Right cardiac atrium (tissue), 5 donors: ENCODE measurements at places on chromosomes 7 and 10. TPM values are rescaled to one million over a fixed set of nuclear protein-coding genes. Genes with fewer than 3 reads are reported as not detected.

GRCh38 chr7:154744256-154744860 lies 258.6 kb downstream of the PAXIP1 start:
- DNase-seq = no peak

Gene MUC12
- 0.63 TPM for polyA plus RNA-seq

- no peak for DNase-seq
These were observed 242.7 kb downstream of the FOXP2 start for GRCh38 chr7:114657279-114657678.

GRCh38 chr7:19621740-19622139 lies 87.1 kb downstream of the POLR1F start:
- no peak for DNase-seq

DNA sequence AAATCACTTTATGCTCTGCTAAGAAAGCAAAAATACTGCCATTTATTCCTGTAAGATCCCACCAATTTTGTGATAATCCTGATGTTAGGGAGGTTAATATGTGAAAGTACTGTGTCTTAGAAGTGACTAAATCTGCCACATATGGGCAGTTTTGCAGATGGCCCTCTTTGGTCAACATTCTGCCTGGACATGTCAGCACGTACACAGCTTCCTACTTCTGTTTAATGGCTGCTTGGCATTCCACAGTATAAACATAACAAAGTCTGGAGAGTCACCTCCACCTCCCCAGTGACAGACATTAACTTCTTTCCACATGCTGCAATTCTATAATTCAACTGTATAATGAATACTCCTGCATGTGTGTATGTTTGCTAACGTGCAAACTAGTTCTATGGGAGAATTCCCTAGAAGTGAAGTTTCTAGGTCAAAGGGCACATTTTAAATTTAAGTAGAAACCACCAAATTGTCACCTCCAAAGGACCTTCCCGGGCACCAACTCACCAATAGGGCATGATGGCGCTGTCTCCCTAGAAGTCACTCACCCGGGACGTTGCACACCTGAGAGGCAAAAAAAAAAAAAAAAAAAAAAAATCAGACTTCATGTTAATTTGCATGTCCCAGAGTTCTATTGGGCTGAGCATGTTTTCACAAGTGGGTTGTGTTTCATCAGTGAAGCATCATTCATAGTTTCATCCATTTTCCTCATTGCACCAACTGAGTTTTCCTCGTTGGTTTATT lies 38.9 kb downstream of the MKI67 start:
- no peak for DNase-seq

DNA sequence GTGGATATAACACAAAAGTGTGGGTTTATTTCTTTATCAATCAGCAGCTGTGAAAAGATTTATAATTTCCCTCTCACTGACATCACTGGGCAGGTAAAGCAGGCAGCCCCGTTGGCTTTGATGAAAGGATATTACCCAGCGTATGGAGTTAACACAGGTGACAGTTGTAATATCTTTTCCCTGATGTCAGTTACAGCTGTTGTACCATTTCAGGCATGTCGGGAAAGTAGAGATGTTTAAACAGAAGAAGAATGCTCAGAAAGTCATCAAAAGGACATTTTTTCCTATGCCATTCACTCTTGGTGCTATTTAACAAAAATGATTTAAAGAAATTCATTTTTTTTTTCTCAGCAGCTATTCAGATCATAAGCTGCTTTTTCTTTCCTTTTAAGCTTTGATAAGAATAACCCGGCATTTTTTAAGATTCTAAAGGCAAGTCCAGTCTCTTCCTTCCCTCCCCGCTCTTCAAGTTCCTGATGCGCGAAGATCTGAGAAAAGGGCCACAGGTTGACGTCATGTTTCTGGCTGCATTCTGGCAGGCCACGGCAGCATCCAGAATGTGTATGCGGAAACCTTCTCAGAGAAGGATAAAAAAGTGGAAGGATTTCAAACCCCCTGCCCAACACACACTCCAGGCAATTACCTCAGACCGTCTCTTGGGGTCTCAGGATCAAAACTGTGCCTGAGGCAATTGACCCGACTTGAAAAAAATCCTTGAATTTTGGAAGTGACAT lies 32.5 kb upstream of the ADAM12 start:
- no peak for DNase-seq

- no peak for DNase-seq
These were observed 74.6 kb upstream of the FRMD4A start for GRCh38 chr10:14405076-14406065.

- DNase-seq = no peak
These were observed 166.2 kb upstream of the ASAH2 start for GRCh38 chr10:50417486-50417885.

DNA sequence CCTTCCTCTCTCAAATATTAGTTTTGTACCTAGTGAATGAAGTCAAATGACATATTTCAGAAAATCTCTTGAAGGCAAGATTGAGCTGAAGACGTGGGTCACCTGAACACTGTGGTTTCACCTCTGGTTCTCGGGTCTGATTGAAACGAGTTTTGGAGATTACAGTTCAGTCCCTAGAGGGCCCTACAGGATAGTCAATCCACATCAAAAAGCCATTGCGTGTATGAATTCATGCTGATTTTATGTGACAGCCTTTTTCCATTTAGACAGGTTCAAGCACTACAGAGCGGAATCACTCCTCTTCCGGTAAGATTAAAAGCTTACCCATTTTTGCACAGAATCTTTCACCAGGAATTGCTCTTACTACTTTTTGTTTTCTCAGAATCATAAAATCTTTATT lies 62.2 kb downstream of the VIM start:
- no peak for DNase-seq

DNA sequence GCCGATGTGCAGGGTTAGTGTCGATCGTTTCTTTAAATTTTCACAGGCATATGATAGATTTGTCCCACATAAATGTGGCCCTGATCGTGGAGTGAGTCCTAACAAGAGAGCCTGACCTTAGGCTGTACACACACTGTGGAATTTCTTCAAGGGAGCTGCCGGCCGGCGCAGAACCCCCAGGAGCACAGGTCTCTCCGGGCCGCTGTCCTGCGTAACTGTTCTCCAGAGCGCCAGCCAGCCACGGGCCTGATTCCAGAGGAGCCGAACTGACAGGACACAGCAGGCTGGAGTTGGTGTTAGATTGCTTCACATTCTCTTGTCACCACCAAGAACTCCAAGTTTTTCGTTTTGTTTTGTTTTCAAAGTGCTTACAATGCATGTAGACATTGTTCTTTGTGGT lies 37.3 kb downstream of the SHH start:
- DNase-seq = peak; percentile 70

- DNase-seq = no peak
These were observed 21.9 kb downstream of the GRID1 start for GRCh38 chr10:86344714-86345161.

DNA sequence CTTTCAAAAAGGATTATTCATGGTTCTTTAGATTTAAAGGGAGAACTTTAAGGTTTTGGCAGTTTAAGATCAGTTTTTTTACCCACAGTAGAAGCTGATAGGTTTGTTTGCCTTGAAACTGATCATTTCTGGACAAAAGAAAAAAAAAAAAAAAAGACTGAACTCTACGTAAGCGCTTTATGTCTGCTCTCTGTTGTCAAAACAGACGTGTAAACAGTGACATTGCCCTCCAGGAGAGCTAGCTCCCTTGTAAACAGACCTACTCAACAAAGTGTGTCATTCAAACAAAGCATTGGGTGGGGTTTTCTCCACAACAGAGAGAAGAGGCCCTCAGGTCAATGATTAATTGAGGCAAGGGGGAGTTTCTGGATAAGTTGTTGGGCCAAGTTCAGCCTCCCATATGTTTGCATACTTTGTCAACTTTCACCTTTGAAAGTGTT lies 568.1 kb upstream of the LRRN3 start:
- DNase-seq = no peak

- no peak for DNase-seq
These were observed 29.8 kb downstream of the NPS start for GRCh38 chr10:127578961-127579305.

- no peak for DNase-seq
These were observed 33.8 kb downstream of the MAP3K8 start for GRCh38 chr10:30467651-30468338.

- DNase-seq = no peak
These were observed 100.8 kb downstream of the MKI67 start for GRCh38 chr10:128025437-128025836.

Gene ELMO1
- polyA plus RNA-seq = 11.8 TPM

DNA sequence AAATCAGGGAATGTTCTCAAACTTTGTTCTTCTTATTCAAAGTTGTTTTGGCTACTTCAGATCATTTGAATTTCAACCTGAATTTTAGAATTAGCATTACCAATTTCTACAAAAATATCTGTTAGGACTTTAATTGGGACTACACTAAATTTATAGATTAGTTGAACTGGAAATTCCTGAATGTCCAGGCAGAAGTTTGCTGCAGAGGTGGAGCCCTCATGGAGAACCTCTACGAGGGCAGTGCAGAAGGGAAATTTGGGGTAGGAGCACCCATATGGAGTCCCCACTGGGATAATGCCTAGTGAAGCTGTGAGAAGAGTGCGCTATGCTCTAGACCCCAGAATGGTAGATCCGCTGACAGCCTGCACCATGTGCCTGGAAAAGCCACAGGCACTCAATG lies 22.8 kb upstream of the AGMO start:
- no peak for DNase-seq

DNA sequence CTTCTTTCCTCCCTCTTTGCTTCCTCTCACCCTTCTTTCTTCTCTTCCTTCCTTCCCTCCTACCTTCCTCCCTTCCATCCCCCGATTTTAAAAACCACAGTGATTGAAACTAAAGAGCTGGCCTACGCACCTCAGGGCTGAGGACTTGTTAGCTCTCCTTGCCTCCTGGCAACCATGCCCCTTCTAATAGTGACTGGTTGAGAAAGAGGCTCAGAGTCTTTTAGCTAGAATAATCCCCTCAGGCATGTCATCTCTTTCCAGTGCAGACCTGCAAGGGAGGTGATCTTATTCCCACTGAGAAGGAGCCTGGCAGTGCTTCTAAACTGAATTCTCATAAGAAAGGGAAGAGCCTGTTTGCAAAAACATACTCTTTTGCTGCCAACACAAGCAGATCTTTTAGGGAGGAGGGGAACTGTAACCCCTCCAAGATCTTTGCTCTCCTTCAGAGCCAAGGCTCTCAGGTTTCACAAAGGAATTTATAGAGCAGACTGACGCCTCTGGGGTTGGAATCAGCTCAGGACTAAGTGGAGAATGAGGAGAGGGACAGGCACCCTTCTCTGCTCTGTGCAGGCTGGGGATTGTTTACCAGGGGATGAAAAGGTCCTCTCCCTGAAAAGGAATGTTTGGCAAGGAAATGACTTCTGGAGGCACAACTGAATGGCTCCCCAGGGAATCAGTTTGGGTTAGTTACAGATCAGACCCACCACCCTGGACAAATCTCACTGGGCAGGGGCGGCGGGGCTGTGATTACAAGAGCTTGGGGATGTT lies 9.4 kb upstream of the ANKRD1 start:
- peak; percentile 74 for DNase-seq

- peak; percentile 42 for DNase-seq
These were observed 267.7 kb downstream of the MAD1L1 start for GRCh38 chr7:1964913-1965578.

GRCh38 chr10:119129721-119130120 lies 25.8 kb downstream of the DENND10 start:
- no peak for DNase-seq

DNA sequence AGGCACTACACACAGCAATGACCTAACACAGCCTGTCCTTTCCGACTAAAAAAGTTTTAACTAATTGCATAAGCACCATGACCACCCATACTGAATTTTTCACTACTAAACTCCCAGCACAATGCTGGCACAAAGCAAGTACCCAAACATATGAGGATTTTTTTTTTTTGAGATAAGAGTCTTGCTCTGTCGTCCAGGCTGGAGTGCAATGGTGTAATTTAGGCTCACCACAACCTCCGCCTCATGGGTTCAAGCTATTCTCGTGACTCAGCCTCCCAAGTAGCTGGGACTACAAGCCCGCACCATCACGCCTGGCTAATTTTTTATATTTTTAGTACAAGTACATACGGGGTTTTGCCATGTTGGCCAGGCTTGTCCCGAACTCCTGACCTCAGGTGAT lies 5.1 kb downstream of the UBE2H start:
- DNase-seq = no peak

Gene FGL2
- 8.3 TPM for polyA plus RNA-seq

DNA sequence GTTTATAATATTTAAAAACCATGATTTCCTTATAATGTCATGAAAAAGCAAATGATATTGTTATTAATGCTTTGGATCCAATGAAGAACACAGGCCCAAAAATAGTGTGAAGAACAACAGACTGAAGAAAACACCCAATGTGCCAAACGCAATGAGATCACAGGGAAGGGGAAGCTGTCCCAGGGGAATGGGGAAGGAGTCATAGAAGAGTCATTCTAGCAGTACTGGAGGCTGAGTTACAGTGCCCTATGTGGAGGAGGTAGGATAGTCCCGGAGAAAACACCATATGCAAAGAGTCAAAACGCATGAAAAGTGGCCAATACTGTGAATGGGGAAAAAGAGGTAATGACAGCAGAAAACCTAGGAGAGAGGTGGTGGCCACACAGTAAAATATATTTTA lies 50.9 kb downstream of the TPK1 start:
- peak; percentile 33 for DNase-seq

Gene ODAD2
- polyA plus RNA-seq = 0.05 TPM

GRCh38 chr10:116753759-116754158 lies 11.4 kb upstream of the HSPA12A start:
- DNase-seq = no peak

DNA sequence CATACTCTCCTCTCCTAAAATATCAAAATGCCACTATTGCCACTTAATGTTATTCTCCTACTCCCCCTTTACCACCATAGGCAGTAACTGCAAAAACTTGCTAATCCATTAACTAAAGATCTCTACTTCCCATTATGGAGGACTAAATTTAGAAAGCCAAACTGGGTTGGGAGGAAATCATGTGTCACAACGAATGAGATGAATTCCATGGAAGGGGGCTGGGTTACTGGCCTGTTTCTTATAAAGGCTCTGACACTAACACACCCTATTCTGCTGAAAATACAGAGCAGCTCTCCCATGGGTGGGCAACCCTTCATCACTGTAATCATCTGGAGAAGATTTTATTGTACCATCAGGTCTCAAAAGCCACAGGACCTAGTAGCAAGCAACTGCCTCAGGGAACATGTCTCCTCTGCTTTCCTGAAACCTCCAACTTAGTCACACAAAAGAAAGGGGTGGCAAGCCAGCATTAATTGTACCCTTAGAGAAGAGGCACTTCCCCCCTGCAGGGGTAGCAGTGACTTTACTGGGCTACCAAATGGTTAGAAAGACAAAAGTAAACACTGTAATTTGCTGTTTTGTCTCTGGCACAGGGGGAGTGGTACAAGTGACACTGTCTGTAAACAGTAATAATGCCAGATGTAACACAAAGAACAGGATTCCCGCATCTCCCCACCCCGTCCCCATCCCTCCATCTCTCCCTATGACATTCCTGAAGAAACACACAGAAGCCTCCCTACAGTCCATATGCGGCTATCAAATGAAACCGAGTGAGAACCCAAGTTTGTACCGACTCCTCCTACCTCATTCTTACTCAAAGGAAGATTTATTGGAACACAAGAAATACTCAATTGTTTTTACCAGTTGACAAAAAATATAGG lies 81.6 kb downstream of the ARMH3 start:
- DNase-seq = no peak

- DNase-seq = no peak
These were observed at the start of gene ANK3 for GRCh38 chr10:60389413-60390025. Gene ANK3, minus strand, starts transcription at chr10:60389875. Its CDS starts 337 bp downstream, at chr10:60389538.
